ENCODE measurements at places on chromosomes 2 and 18. TPM values are rescaled to one million over a fixed set of nuclear protein-coding genes. Genes with fewer than 3 reads are reported as not detected.

Gene PPP1R1C
- not detected for total RNA-seq

Gene APCDD1
- not detected for total RNA-seq

Gene LIMS2
- 6.1 TPM for total RNA-seq

Gene ACVR1C
- total RNA-seq = 6.2 TPM

- H3K4me3 ChIP-seq = no peak overlapping the region
- no peak overlapping the region for H3K27ac ChIP-seq
- no peak for DNase-seq
- H3K4me1 ChIP-seq = peaks cover 13% of the 10 kb centered on the region
These were observed 49.0 kb upstream of the SP3 start for GRCh38 chr2:174014011-174014698.

GRCh38 chr2:42424033-42424432 lies 63.0 kb upstream of the COX7A2L start:
- no peaks in the 10 kb centered on the region for H3K4me1 ChIP-seq
- H3K27ac ChIP-seq = no peak overlapping the region
- no peaks in the 10 kb centered on the region for H3K27me3 ChIP-seq
- no peak overlapping the region for H3K4me3 ChIP-seq
- no peak for DNase-seq
- no peaks in the 10 kb centered on the region for H3K36me3 ChIP-seq

DNA sequence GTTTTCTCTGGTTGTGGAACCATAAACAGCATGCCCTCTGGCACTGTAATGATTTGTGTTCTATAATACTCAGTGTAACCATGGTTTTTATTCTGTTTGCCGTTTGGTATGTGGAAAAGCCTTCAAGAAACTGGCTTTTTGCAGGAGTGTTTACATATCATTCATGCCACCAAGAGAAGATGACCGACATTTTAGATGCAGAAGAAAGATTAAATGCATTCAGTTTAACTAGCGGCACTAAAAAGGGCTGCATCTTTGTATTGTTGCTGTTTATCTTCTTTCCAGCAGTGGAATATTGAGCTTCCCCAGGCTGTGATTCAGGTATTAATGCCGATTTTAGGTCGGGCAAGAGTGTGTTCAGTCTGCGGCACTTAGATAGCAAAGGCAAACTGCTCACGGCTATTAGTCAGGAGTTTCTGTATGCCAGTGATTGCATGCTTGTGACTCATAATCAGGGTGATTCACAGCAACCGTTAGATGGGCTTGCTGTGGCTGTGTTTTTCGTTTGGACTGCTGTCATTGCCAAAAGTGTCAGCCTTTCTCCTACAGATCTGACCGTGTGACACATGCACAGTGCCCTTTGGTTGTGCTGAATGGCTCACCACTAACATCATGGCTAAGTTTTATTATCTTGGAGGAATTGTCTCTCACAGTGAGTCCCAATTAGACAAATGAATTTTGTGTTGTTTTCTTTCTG lies 479.7 kb downstream of the PARD3B start:
- no peak for DNase-seq
- no peaks in the 10 kb centered on the region for H3K36me3 ChIP-seq
- no peak overlapping the region for H3K27ac ChIP-seq

DNA sequence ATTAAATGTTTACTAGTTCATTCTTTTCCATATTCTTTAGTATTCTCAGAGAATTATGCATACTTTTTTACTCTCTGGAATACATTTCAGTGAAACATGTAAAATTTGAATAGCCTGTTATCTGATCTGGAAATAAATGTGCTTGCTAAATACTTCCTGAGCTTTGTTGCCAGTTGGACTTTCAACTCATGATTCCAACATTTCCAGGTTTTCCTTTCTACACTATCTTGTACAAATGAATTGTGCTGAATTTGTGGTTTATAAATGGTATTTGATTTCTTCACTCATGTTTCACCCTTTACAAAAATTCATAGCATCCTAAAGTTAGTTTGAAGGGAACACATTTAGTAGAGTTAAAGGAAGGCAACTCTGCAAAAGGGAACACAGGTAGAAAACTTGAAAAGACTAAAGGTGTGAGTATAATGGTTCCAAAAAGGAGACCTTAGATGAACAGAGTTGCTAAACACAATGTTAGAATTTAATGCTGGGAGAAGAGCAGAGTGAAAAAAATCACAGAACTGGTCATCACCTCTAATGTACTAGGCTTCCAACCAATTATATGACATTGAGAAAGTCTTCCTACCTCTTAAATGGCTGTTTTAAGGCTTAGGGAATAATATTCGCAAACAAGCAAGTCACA lies 28.6 kb downstream of the SYT4 start:
- H3K27ac ChIP-seq = no peak overlapping the region
- H3K36me3 ChIP-seq = no peaks in the 10 kb centered on the region
- no peaks in the 10 kb centered on the region for H3K4me1 ChIP-seq
- H3K4me3 ChIP-seq = no peak overlapping the region

DNA sequence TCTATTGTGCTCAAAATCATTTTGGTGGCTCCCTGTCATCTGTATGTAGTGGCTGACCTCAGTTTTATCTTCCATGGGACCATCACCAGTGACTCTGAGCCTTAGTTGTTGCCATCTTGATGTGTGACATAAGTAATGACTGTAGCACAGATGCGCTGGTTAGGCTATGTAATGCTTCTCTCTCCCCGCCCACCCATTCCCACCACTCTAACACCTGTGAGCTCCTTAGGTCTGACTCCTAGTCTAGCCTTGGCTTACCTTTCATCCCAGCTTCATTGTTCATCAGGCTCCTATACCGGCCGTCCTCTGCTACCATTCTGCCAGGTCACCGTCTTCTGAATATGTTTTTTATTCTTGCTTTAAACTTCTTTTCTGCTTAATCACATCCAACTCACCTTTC lies 17.2 kb downstream of the MYO1B start:
- H3K36me3 ChIP-seq = no peaks in the 10 kb centered on the region
- H3K4me3 ChIP-seq = no peak overlapping the region
- no peaks in the 10 kb centered on the region for H3K27me3 ChIP-seq
- no peak for DNase-seq

GRCh38 chr2:235776531-235776930 lies 282.7 kb downstream of the AGAP1 start:
- no peaks in the 10 kb centered on the region for H3K27me3 ChIP-seq
- no peaks in the 10 kb centered on the region for H3K36me3 ChIP-seq
- no peak overlapping the region for H3K4me3 ChIP-seq
- DNase-seq = no peak
- no peak overlapping the region for H3K27ac ChIP-seq

DNA sequence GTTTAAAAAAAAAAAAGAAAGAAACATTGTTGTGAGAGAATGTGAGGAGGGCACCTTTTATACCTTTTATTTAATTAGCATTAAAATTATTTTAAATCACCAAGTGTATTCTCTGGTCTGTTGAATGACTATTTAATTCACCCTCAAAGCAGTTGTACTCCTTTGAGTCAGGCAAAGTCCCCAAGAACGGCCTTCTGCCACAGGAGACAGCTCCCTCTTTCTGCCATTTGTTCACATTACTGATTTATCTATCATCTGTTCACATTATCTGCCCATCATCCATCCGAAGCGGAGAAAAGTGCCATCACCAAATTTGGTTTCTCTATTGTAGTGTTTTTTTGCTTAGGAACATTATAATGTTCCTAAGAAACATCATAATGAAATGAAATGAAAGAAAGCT lies 240.7 kb upstream of the DPP10 start:
- no peak overlapping the region for H3K27ac ChIP-seq
- peaks cover 5% of the 10 kb centered on the region for H3K27me3 ChIP-seq
- no peak for DNase-seq
- no peaks in the 10 kb centered on the region for H3K4me1 ChIP-seq

Measured in CD4-positive, alpha-beta T cell (primary cell).